Astrocyte (in vitro differentiated cells and primary cell): ENCODE measurements at places on chromosomes 2 and 18.

DNA sequence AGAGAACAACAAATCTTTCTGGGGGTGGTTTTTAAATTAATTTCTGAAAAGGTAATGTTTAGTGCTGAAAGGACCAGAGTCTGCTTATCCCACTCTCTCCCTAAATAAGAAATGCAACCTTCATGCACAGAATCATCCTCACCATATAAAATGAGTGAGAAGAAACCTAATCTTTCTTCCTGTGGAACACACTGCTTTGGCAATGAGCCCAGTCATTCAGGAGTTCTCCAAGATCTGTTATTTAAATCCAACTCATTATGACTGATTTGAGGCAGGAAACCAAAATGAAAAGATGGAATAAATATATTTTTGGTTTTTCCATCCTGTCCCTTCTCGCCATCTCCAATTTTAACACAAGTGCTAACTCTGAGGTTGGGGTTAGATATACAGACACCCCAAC is 228.3 kb downstream of the SRBD1 start:
- peak; percentile 43 for DNase-seq

DNA sequence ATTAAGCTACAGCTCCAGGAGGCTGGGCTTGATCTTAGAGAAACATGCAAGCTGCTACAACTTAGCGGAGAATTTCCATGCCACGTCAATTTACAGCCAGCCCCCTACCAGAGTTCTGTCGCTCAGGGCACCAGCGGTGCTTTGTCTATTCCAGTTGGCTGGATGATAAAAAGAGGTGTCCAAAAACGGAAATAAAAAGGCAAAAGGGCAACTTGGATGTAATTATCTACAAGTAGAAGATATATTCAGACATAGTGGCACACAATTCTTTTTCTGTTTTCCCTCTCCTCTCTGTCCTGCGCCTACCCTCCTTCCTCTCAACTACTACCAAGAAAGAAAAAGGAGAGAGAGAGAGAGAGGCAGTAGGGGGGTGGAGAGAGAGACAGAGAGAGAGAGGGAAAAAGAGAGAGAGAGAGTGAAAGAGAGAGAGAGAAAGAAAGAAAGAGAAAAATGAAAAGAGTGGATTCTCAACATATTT is 363 bp upstream of the RFTN2 start:
- DNase-seq, result peak; percentile 80

DNA sequence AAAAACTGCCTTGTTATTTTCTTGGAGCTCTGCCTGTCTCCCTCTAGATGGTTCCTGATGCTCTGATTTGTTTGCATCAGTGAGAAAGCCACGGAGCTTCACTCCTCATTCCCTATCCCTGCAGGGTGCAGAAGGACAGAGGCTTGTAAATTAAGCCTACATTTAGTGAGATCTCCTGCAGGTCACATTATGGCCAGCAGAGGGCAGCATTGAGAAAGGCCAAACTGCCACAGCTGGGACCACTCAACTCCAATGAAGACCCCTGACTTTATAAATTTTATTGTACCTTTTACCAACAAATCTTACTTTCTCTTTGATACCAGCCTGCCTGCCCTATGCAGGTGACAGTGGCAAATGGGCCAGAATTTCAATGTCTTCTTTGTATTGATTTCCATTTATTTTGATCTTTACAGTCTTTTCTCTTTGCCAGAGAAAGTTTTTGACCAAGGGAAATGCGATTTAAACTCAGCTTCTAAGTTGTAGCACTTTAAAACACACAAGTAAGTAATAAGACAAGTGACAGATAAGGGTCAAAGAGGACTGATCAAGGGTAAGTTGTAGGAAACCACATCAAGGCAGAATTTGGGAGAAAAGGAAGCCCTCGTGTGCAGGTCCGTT is 1029.1 kb upstream of the KLHL29 start:
- DNase-seq, result no peak

DNA sequence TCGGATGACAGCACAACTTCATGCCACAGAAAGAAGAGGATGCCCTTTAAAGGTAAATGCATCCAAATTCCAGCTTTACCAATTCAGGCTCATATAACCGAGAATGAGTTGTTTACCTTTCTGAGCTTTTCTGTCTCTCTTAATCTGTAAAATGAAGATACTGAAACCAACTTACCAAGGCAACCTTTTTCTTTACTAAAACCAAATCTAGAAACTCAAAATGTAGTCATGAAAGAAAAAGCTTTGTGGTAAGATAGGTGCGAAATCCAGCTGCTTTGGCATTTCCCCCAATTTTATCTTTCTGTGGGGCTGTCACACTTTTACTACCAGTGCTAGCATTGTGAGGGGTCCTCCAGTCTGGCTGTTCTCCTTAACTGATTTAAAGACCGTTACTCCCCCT is 240.4 kb downstream of the IKZF2 start:
- DNase-seq, result no peak

GRCh38 chr2:163768881-163769695 is 33.3 kb upstream of the FIGN start:
- DNase-seq, result no peak

DNA sequence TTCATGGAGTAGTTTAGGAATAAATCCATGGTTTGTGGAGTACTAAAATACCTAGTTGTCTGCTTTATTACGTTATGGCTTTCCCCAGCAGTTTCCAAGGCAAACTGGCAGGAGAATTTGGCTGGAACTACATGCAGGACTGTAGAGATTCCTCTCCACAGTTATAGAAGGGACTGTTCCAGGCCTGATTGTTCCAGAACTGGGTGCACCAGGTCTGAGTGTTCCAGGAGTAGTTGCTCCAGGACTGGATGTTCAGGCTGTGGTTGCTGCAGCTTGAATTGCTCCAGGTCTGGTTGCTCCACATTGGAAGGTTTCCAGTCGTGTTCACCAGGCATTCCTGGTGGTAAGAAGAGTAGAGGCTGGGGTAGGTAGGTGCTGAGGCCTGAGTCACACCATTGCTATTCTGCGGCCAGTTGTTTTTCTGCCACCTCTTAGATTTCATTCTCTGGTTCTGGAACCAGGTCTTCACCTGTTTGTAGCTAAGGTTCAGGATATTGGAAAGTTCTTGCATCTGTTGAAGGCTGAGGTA is 28.1 kb downstream of the SGPP2 start:
- DNase-seq, result no peak

GRCh38 chr2:111632661-111633060 is 251.3 kb downstream of the ANAPC1 start:
- DNase-seq, result no peak
